ENCODE measurements at places on chromosomes 4 and X. TPM values are rescaled to one million over a fixed set of nuclear protein-coding genes. Genes with fewer than 3 reads are reported as not detected.

DNA sequence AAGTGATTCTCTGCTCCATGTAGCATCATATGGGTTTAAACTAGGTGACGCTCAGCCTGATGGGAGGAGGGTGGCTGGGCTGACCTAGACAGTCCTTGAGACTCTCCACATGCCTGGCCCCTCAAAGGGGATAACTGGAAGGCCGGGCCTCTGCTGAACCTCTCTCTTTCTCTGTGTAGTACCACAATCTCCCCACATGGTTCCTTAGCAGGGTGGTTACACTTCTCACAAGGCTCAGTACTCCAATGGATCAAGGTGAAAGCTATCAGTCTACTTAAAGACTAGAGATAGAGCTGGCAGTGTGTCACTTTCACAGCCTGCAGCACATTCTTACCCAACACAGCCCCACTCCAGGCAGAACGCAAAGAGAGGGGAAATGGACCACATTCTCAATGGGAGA is 80.4 kb downstream of the LDB2 start:
- no peak for DNase-seq
- H3K27ac ChIP-seq, result no peak overlapping the region
- no peaks in the 10 kb centered on the region for H3K4me1 ChIP-seq
- no peaks in the 10 kb centered on the region for H3K36me3 ChIP-seq

- peaks cover 12% of the 10 kb centered on the region for H3K4me1 ChIP-seq
- no peak overlapping the region for H3K27ac ChIP-seq
- peaks cover 4% of the 10 kb centered on the region for H3K36me3 ChIP-seq
- H3K27me3 ChIP-seq, result no peaks in the 10 kb centered on the region
- DNase-seq, result no peak
These were observed 28.9 kb upstream of the NDUFC1 start for GRCh38 chr4:139331185-139331584.

- no peak for DNase-seq
- H3K27me3 ChIP-seq, result no peaks in the 10 kb centered on the region
These were observed 69.2 kb downstream of the MTNR1A start for GRCh38 chr4:186486172-186486571.

- H3K27me3 ChIP-seq, result no peaks in the 10 kb centered on the region
- DNase-seq, result no peak
- no peaks in the 10 kb centered on the region for H3K4me1 ChIP-seq
- no peak overlapping the region for H3K4me3 ChIP-seq
- no peak overlapping the region for H3K27ac ChIP-seq
These were observed 29.8 kb downstream of the PCDH18 start for GRCh38 chr4:137502339-137503129.

GRCh38 chrX:38871129-38872029 is 70.1 kb downstream of the MID1IP1 start:
- no peaks in the 10 kb centered on the region for H3K27me3 ChIP-seq
- no peak for DNase-seq
- no peak overlapping the region for H3K4me3 ChIP-seq
- no peaks in the 10 kb centered on the region for H3K36me3 ChIP-seq

DNA sequence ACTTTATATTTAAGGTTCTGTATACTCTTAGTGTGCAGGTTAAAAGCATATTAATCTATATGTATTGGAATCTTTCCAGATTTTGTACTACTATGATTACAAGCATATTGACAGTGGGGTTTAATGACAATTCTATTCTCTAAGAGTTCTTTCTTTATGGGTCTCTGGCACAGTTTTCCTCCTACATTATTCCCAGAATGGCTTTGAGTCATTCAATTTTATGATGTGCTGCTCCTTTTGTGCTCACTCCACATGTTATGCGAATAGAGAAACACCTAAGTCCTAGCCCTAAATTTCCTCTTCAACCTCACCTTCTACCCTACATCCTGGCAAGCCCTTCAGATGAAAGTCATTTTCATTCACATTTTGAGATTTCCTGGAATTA is 209.9 kb upstream of the DIAPH2 start:
- no peaks in the 10 kb centered on the region for H3K27me3 ChIP-seq
- H3K4me3 ChIP-seq, result no peak overlapping the region
- no peak for DNase-seq
- H3K27ac ChIP-seq, result no peak overlapping the region

- no peak overlapping the region for H3K4me3 ChIP-seq
- peaks cover 25% of the 10 kb centered on the region for H3K4me1 ChIP-seq
- no peak for DNase-seq
- H3K27me3 ChIP-seq, result no peaks in the 10 kb centered on the region
These were observed 26.5 kb downstream of the HS3ST1 start for GRCh38 chr4:11402192-11402591.

- H3K4me3 ChIP-seq, result no peak overlapping the region
- no peaks in the 10 kb centered on the region for H3K36me3 ChIP-seq
- H3K27me3 ChIP-seq, result no peaks in the 10 kb centered on the region
- DNase-seq, result no peak
- no peak overlapping the region for H3K27ac ChIP-seq
These were observed 23.5 kb downstream of the NDP start for GRCh38 chrX:43949669-43950068.

Gene ASB9
- 0.31 TPM for total RNA-seq

Gene CCDC158
- total RNA-seq, result not detected

DNA sequence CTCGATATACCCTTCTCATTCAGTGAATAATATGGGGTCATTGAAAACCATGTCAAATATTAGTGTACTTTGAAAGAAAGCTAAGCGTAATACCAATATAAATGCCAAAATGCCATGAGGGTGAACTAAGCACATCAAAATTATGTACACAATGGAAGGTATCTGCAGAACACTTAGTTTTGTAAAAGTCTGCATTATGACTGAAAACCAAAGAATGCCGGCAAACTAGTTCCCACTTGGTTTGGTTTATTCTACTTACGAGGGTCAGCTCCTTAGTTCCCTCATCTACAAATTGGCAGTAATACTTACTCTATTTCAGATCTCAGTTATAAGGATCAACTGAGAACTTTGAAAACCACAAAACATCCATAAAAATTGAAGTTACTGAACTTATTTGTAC is 27.3 kb downstream of the RPS6KA6 start:
- H3K4me3 ChIP-seq, result no peak overlapping the region
- DNase-seq, result no peak
- no peaks in the 10 kb centered on the region for H3K36me3 ChIP-seq
- no peaks in the 10 kb centered on the region for H3K4me1 ChIP-seq

GRCh38 chrX:119158226-119158625 is 30.6 kb upstream of the KIAA1210 start:
- H3K36me3 ChIP-seq, result no peaks in the 10 kb centered on the region
- H3K27ac ChIP-seq, result no peak overlapping the region
- no peak for DNase-seq
- no peaks in the 10 kb centered on the region for H3K4me1 ChIP-seq

Gene NEUROG2
- total RNA-seq, result 2.9 TPM

GRCh38 chr4:183438458-183439113 is 5.8 kb upstream of the CDKN2AIP start:
- no peak for DNase-seq
- no peak overlapping the region for H3K4me3 ChIP-seq
- no peaks in the 10 kb centered on the region for H3K4me1 ChIP-seq
- no peak overlapping the region for H3K27ac ChIP-seq
- H3K27me3 ChIP-seq, result no peaks in the 10 kb centered on the region

DNA sequence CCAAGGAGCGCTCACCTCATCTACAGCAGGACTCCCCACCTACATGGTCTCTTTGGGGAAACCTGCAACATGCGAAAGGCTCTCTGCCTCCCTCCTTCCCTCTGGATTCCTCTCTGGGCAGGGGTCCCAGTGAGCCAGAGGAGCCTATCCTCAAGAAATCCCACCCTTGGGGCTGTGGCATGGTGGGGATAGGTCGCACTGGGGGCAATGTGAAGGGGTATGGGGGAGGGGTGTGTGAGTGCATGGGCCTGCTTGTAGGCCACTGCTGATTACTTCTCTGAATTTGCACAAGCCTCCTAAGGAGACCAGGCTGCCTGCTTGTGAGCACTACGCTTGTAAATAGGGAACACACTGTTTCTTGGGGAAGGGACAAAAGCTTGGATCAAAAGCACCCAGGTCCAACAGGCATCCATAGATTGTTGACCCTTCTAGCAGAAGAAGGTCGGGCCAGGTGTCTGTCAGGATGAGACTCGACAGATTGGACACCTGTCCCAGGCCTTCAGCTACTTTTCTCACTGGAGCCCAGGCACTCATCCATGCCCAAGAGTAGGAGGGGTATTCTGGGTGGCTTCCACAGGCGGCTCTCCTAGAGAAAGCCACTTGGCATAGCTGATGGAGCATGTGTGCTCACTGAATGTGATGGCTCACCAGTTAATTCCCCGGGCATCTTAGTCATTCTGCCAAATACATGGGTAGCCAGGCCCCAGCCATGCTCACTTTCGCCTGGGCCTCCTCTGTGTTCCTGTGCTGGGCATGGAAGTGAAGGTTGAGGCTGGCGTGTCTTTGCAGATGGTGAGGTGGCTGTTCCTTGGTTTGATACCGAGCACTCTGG is 75.0 kb downstream of the NBDY start:
- no peak for DNase-seq
- no peaks in the 10 kb centered on the region for H3K27me3 ChIP-seq
- peaks cover 20% of the 10 kb centered on the region for H3K4me1 ChIP-seq
- H3K4me3 ChIP-seq, result no peak overlapping the region

Gene POU3F4
- total RNA-seq, result not detected

- H3K27ac ChIP-seq, result no peak overlapping the region
- H3K27me3 ChIP-seq, result no peaks in the 10 kb centered on the region
- DNase-seq, result no peak
These were observed 223.4 kb upstream of the ATOH1 start for GRCh38 chr4:93605163-93605562.

Gene CTBP1
- total RNA-seq, result 182 TPM

DNA sequence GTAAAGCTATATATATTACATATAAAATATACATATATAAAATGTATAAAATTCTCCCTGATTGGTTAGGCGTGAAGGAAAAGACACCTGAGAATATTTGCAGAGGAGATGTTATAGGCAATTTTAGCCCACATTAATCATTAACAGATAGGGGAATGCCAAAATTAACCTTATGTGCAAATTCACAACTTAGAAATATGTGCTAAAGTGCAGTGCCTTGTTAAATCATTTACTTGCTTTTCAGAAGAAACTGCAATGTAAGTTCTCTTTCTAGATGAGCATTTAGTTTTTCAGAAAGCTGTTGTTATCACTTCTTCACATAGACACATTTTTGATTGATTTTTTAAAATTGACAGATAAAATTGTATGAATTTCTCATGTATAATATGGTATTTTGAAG is 5.6 kb downstream of the TASL start:
- peak; percentile 51 for DNase-seq
- peaks cover 4% of the 10 kb centered on the region for H3K36me3 ChIP-seq
- H3K4me1 ChIP-seq, result peaks cover 19% of the 10 kb centered on the region

GRCh38 chr4:158823461-158823873 is 54.6 kb downstream of the FNIP2 start:
- peaks cover 22% of the 10 kb centered on the region for H3K4me1 ChIP-seq
- no peak overlapping the region for H3K4me3 ChIP-seq
- no peak overlapping the region for H3K27ac ChIP-seq
- no peaks in the 10 kb centered on the region for H3K27me3 ChIP-seq
- DNase-seq, result no peak
- no peaks in the 10 kb centered on the region for H3K36me3 ChIP-seq

- no peaks in the 10 kb centered on the region for H3K36me3 ChIP-seq
- H3K27me3 ChIP-seq, result no peaks in the 10 kb centered on the region
- H3K27ac ChIP-seq, result no peak overlapping the region
- peaks cover 18% of the 10 kb centered on the region for H3K4me1 ChIP-seq
- H3K4me3 ChIP-seq, result no peak overlapping the region
These were observed 1.3 kb downstream of the SMIM20 start for GRCh38 chr4:25915353-25915705.

DNA sequence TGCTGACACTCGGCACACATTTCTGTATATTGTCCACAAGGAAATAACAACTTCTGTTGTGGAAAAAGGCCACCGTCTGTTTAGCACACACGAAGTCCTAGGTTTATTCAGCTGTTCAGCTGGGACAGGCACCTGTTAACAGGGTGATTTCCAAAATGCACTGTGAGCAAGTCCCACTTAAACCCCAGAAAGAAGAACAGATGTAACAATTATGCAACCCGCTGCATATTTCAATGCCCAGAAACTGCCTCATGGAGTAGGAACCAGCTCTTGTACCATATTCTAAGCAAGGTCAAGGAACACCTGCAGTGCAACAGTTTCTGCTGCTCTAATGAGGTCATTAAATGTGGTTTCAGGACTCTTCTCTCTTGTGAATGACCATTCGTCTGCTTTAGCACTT is 77.1 kb downstream of the GEMIN8 start:
- H3K36me3 ChIP-seq, result no peaks in the 10 kb centered on the region
- no peak overlapping the region for H3K27ac ChIP-seq
- no peaks in the 10 kb centered on the region for H3K27me3 ChIP-seq

DNA sequence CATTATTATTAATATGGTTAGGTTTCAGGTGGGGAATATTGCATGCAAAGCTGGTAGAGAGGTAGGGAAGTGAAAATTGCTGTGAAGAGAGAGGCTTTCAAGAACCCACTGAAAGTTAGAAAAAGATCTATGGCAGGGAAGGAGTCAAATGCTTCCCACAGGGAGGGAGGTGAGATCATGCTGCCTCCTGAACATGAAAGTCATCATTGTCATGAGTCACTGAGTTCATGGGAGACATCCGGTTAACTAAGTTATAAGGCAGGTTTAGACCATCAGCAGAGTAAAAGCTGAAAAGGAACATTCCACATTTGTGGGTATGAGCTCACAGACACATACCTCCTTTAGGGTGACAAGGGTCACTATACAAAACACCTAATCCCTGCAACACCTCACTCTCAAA is 16.2 kb downstream of the GATB start:
- H3K27ac ChIP-seq, result peak overlapping the region; percentile 73
- no peak overlapping the region for H3K4me3 ChIP-seq
- peaks cover 23% of the 10 kb centered on the region for H3K4me1 ChIP-seq
- no peaks in the 10 kb centered on the region for H3K36me3 ChIP-seq

- H3K36me3 ChIP-seq, result no peaks in the 10 kb centered on the region
- no peak overlapping the region for H3K4me3 ChIP-seq
- no peak for DNase-seq
- no peak overlapping the region for H3K27ac ChIP-seq
These were observed 215.0 kb downstream of the IL15 start for GRCh38 chr4:141851246-141851891.

GRCh38 chrX:15874672-15875071 is 20.1 kb upstream of the AP1S2 start:
- DNase-seq, result no peak
- no peaks in the 10 kb centered on the region for H3K27me3 ChIP-seq
- H3K4me3 ChIP-seq, result no peak overlapping the region
- H3K36me3 ChIP-seq, result no peaks in the 10 kb centered on the region

Gene VCX3A
- not detected for total RNA-seq

DNA sequence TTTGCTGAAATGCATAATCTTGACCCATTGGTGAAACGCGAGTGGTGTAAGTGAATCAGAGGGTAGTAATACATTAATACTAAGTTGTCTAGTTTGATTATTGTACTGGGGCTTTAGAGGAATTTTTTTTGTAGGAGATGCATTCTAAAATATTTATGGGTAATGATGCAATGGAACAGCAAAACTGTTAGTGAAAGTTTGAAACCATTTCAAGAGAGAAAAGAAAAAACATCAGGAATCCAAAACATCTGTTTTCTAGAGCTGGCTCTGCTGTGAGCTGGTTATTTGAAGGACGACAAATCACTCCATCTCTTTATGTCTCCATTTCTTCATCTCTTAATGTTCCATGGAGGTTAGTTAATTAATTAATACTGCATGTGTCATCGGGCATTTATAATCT is 351.9 kb upstream of the FAT1 start:
- H3K4me3 ChIP-seq, result no peak overlapping the region
- no peaks in the 10 kb centered on the region for H3K36me3 ChIP-seq
- no peak overlapping the region for H3K27ac ChIP-seq
- no peak for DNase-seq

Gene ARAP2
- total RNA-seq, result 28.3 TPM

Gene NLRP2B
- not detected for total RNA-seq
